ENCODE measurements at places on chromosomes 16 and 17.

DNA sequence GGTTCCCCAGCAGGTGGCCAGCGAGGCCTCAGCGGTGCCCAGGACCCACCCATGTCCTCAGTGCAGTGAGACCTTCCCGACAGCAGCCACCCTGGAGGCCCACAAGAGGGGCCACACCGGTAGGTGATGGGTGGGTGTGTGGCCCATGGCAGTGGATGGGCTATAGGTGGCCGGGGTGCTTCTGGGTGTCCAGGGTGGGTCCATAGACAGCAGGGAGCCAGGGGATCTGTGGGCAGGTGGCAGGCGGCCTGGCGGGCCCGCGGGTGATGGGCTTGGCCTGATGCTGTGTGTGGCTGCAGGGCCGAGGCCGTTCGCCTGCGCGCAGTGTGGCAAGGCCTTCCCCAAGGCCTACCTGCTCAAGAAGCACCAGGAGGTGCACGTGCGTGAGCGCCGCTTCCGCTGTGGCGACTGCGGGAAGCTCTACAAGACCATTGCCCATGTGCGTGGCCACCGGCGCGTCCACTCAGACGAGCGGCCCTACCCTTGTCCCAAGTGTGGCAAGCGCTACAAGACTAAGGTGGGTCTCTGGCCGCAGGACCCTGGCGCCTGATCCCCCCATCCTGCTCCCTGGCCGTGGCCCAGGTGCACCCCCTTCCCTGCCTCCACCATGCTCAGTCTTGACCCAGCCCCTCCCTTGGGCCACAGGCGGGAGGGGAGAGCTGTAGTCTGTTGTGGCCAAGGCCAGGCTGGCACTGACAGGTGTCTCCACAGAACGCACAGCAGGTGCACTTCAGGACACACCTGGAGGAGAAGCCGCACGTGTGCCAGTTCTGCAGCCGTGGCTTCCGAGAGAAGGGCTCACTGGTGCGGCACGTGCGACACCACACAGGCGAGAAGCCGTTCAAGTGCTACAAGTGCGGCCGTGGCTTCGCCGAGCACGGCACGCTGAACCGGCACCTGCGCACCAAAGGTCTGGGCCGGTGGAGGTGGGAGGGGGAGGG is 2.1 kb upstream of the DNASE1L2 start:
- DNase-seq, result no peak

DNA sequence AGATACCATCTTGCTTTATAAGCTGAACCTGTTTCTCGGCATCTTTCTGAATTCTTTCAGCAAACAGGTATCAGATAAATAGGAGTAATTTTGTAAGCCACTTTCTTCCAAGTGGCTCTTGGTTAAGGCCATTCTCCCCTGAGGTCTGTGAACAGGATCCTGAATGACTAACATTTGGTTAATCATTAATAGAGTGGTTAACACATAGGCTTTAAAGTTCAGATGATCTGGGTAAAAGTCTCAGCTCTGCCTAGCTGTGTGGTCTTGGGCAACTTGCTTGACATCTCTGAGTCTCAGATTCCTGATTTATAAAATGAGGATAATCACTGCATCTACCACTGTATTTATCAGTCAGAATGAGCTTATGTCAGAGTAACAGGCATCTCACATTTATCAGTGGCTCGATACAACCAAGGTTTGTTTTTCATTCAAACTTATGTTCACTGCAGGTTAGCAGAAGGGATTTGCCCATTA is 44.4 kb upstream of the ANKFN1 start:
- DNase-seq, result no peak

- DNase-seq, result no peak
Measured at GRCh38 chr17:54968988-54969332, 395 bp downstream of the STXBP4 start.

DNA sequence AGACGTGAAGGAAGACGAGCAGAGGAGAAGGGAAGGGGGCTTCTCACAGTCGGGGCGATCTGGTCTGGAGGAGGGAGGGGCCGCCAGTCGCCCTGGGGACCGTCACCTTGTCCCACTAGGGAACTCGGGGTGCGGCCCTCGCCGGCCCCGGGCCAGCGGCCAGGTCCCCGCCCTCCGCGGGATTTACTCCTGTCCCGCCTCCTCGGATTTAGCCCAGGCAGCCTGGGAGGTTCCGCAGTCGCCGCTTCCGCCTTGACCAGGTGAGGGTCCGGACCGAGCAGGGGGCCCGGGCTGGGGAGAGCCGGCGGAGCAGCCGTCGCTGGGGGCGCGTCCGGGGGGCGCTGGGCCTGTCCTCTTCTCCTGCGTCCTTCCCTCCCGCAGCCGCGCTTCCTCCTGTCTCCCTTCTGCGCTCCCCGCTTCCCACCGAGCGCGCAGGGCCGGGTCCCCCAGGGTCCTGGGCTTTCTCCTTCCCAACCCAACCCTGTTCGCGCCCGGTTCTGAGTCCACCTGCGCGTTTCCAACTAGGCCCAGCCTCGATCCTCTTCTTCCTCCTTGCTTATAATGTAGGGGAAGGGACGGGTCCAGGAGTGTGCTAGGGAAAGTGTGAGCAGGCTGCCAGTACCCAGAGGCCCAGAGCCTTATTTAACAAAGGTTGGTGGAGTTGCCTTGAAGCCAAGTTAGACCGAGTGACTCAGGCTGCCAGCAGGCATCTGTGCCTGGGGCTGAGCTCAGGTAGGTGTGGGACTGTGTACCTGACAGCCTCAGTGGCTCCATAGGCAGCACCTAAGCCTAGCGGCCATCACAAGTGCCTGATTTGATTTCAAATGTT is at the start of gene TNK1:
Gene TNK1, plus strand, starts transcription at position 235 of the 829 bp plus-strand sequence. CDS start 1,838 bp downstream, outside the sequence.
- no peak for DNase-seq

DNA sequence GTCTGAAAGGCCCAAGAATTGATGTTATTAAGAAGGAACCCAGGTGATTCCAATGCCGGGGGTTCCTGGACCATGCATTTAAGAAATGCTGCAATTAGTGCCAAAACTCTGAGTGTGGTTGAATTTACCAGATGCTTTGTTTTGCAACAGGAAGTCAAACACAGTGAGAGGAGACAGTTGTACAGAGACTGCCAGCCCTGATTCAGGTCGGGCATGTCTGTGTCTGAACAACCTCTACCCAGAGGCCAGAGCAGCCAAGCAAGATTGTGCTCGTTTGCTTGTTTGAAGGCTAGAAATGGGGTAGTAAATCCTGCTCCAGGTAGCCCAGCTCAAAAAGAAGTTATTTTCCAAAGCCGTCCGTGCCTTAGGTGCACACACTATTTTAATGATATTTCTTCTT is 412.4 kb upstream of the ERCC4 start:
- DNase-seq, result no peak

DNA sequence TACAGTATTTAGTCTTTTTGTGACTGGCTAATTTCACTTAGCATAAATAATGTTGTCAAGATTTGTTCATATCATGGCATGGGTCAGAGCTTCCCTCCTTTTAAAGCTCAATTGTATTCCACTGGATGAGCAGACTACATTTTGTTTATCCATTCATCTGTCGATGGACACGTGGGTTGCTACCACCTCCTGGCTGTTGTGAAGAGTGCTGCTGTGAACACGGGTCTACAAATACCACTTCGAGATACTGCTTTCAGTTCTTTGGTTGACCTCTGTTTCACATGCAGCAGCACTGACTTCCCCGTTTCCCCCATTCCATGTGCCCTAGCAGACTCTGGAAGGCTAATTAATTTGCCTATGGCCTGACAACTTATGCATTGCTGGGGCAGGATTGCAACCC is 285.4 kb downstream of the SHISA9 start:
- no peak for DNase-seq

- DNase-seq, result no peak
Measured at GRCh38 chr16:87376660-87377059, 6.9 kb downstream of the FBXO31 start.

DNA sequence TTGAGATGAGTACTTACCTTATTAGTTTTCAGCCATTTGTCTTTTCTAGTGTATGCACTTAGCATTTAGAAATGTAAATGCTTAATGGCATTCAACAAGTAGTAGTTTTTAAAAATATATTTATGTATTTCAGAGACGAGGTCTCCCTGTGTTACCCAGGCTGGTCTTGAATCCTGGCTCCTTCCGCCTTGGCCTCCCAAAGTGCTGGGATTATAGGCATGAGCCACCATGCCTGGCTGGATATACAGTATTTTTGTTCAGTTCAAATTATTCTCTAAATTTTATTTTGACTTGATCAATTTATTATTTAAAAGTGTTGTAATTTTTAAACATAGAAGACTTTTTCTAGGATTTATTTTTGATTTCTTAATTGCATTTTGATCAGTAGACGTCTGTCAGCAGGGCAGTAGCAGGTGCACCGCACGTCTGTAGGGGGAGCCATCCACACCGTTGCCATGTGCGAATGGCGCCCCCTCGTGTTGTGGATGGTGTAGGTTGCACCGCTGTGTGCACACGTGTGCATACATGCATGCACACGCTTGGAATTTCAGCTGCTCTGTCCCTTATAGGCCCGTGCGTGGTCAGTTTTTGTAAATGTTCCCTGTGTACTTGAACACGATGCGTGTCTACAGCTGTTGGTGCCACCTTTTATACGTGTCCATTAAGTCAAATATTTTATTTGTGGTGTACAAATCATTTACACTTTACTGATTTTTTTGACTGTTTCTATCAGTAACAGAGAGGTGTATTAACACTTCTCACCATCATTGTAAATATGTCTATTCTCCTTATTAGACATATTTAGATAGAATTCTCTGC is 30.6 kb downstream of the RPTOR start:
- DNase-seq, result peak; percentile 78

DNA sequence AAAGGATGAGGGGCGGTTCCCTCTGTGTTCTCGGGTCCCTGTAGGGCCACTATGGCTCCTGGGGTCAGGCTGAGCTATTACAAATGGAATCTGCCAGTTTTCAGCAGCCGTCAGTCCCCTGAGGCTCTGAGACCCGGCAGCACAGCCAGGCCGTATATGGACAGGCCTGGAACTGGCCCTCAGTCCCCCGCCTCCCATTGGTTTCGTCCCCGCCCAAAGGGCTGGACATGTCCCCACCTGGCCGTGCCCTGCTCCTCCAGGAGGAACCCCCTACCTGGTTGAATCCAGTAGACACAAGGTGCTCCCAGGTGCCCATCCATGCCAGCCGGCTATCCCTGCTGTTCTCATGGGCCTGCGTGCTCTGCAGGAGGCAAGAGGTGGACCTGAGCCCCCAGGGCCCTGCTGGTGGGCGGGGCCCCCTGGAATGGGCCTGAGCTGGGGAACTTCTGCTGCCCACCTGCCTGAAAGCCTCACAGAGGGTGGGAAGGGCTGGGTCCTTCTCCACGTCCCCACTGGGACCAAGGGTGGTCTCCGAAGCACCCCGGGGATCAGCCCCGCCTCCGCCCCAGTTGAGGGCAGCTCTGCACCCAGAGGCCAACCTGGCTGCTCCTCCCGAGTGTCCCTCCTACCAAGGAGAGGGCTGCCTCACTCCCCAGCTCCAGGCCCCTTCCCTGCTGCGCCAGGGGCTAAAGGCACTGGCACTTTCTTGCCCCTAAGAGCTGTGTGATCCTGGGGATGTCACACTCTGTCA is 16.8 kb downstream of the VASN start:
- no peak for DNase-seq

DNA sequence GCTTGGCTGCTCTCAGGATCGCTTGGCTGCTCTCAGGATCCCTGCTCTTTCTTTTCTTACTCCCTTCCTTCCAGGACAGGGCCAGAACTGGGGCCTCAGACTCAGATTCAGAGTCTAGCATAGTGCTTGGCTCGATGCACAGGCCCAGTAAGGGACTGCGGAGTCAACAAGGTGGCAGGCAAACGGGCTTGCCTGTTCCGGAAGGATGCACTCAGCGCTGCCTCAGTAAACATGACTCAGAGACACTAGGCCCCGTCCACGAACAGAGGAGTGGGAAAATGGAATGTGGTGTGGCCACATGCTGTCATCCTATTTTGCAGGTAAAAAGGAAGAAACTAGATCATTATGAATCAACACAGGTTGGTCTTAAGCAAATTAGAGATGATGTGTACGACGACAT is 9.8 kb downstream of the SPHK1 start:
- DNase-seq, result no peak

- no peak for DNase-seq
Measured at GRCh38 chr16:52718046-52718445, 171.1 kb upstream of the TOX3 start.

DNA sequence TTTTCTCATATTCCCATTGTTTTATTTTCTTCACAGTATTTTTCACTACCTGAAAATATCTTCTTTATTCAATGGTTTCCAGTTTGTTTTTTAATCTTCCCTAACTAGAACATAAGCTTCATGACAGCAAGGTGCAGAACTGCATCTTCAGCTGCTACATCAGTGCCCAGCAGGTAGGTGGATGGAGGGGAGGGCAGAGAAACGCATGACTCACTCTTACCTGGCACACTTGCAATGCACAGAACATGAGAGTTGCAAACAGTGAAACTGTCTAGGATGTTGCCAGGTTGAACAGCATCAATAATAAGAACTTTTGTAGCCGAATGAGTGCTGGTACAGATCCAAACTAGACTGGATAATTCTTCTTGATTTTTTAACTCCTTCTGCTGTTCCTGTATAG is 127.1 kb downstream of the SPAG9 start:
- DNase-seq, result no peak

DNA sequence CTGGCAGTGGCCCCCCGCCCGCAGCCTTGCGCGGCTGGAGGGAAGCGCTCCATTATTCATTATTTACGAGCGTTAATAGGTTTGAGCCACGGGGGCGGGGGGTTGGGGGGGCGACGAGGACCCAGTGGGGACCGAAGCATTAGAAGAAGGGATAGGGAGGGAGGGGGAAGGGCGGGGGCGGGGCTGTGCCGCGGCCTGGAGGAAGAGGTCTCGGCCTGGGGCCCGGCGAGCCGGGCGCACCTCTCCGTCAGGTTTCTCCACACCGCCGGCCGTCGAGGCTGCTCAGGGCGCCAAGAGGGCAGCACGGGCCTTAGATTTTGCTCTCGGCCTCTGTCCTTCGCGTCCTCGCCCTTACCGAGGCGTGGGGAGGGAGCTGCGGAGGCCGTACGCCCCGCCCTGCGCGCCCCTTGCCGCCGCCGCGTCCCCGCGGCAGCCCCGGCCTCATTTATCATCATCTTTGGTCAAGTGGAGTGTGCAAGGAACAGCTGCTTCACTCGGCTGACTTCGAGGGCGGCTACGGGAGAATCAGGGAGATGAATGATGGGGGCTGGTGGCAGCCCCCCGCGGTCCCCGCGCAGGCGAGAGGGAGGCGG is 54.2 kb downstream of the SREBF1 start:
- DNase-seq, result no peak

GRCh38 chr16:4385789-4386450 is 14.3 kb downstream of the VASN start:
- DNase-seq, result no peak

- DNase-seq, result no peak
Measured at GRCh38 chr17:64332502-64332901, 58.2 kb downstream of the PECAM1 start.

All from activated T-helper 1 cell treated with Interleukin-2 at 50 U/mL for 16 hours (primary cell).